Activated CD4-positive, CD25-positive, alpha-beta regulatory T cell treated with anti-CD3 and anti-CD28 coated beads, Interleukin-2, amount 50 U/mL, for 16 hours (primary cell): ENCODE measurements at places on chromosomes 1 and 21.

GRCh38 chr21:46604329-46604974 lies 430 bp downstream of the S100B start:
- no peak for DNase-seq

- DNase-seq, result no peak
These were observed 1.3 kb downstream of the FNBP1L start for GRCh38 chr1:93448983-93449804.

DNA sequence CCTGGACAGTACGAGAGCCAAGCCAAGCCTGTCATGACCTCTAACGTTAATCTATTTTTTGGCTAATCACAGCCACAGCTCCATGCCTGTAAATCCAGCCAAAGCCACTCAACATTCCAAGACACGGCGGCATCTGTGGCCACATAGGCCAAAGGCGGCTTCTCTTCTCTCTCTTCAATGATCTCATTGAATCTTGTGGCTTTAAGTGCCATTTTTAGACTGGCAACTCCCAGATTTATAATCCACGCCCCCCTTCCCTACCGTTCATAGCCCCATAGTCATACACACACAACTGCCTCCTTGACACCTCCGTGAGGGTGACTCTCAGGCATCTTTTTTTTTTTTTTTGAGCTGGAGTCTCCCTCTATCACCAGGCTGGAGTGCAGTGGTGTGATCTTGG lies 5.7 kb upstream of the SELENON start:
- no peak for DNase-seq

DNA sequence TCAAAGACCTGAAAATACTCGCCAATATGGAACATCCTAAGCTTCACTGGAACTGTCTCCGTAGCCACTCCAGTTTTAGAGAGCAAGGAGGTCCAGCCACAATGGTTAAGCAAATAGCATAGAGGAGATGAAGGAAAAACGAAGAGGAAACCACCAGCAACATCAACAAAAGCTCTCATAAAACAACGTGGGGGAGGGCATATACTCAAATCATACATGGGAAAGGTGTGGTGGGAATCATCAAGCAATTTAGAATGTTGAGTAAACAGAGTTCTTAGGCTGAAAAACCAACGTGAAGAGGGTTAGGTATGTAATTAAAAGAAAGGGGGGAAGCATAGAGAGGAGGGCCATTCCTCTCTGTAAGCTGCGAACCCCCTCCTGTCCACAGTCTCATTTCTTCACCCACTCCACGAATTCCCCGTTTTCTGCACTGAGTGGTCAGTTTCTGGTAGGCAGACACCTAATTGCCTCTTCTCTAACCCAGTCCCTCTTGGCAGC lies 1.0 kb downstream of the TMEM59 start:
- DNase-seq, result no peak

DNA sequence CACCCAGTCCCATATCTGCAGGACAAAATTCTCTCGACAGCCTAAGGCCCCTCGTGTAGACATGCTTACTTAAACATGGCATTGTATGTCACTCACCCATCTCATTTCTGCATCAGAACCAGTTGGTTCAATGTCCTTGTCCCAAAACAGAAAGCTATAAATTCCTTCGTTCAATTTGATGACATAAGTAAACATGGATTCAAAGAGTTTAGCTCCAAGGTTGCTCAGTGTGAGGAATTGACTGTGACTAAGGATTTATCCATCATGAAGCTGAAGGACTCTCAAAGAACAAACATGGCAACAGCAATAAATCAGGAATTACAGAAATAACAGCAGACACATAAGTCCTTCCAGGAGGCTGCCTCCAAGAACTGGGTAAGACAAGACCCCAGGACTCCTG lies 237.2 kb downstream of the TOMM20 start:
- DNase-seq, result no peak

GRCh38 chr1:74463333-74463988 lies 49.0 kb downstream of the LRRC53 start:
- no peak for DNase-seq
